ENCODE measurements at places on chromosomes 4 and X.
A peak's percentile ranks its signal among the peaks of the same experiment; 100 is the strongest.

DNA sequence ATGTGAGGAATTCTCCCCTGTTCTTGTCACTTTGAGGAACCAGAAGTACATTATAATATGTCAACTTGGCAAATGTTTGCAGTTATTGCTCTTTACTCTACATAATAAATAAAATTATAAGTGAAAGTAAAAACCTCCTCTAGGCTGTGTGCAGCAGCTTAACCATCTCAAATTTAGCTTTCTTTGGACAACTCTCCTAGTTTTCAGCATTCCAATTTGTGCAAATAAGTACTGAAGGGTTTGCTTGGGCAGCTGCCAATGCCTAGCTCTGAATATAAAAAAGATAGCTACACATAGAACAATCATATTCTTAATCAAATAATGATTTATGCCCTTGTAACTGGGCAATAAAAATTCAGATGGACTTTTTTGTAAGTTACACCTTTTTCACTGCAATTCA is 82.5 kb downstream of the GASK1B start:
- no peak for DNase-seq

DNA sequence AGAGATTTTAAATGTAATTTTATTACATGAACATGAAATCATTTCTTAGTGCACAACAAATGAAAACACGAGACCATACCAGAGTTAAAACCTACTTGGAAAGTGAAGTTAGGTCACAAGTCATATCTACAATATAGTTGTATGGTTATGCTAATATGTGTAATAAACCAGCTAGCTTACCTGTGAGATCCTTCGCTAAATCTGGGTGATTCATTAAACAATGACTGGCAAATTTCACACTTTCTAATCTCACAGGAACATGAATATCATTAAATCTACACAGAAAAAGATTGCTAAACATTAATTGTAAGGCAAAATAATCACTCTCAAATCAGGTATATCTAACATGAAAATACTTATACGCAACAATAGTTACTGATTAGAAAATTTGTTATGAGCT is 67.6 kb downstream of the PDS5A start:
- no peak for DNase-seq

DNA sequence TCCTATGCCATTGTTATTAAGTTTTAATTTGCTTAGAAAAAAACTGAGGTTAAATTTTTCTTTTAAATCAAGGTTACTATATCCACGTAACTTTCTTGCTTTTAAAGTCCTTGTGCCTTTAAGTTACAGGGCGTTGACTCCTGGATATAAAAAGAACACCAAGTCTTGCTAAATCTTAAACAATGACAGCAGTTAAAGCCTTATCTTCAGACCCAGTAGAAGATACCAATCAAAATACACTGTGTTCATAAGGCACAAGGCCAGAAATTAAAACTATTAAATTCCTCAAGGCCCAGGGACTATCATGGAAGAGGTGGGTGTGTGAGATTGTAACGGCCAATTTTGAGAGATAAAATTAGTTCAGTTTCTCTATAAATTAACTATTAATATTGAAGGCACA is 60.4 kb downstream of the PAGE2 start:
- no peak for DNase-seq

GRCh38 chr4:2859514-2859913 is 15.9 kb downstream of the ADD1 start:
- DNase-seq, result no peak

- no peak for DNase-seq
Observed at GRCh38 chr4:84231539-84232055, 267.5 kb downstream of the NKX6-1 start.

DNA sequence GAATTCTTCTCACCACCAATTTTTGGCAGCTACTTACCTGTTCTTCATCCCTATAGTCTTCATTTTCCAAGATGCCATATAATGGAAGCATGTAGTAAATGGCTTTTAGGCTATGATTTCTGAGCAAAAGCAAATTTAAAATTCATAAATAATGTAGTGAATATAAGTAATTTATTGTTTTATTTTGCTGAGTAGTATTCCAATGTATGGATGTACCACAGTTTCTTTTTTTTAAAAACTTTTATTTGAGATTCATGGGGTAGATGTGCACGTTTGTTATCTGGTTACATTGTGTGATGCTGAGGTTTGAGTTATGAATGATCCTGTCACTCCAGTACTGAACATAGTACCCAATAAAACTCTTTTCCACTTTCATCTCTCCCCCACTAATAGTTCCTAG is 369.1 kb downstream of the IL15 start:
- DNase-seq, result no peak

- DNase-seq, result no peak
Observed at GRCh38 chrX:134679221-134679620, 20.9 kb upstream of the PLAC1 start.

DNA sequence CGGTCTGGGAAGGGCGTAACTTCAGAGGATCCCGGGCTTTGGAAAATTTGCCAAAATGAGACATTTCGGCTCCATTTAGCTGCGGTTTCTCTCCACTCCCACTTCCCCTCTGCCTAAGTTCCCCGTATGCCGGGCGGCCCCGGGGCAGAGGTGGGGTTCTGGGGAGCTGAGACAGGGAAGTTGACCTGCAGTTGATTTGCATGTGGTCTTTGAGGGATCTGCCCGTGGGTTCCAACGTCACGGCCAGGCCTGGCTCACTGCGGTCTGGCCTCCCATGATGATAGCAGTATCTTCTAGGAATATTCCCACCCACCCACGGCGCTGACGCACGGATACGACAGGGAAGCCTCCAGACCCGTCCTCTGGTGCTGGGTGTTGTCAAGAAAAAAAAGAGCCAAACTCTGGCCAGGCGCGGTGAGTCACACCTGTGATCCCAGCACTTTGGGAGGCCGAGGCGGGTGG is 27.3 kb upstream of the CRLF2 start:
- no peak for DNase-seq

DNA sequence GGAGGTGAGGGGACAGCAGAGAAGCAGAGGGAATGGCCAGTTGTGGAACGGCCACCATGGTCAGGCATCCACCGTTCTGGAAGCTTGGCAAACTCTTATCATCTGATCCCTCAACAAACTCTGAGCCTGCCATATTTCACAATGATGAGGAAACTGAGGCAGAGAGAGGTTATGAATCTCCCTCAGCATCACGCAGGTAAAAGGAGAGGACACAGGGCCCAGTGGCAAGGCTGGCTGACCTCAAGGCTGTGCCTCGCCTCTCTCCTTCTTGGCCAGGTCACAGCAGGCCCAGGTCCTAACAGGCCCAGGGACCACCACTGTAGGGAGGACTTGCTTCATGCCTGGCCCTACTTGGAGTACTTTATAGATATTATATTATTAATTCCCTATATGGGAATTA is 242.8 kb downstream of the EVC2 start:
- DNase-seq, result no peak

GRCh38 chr4:25901030-25901430 is 13.0 kb upstream of the SMIM20 start:
- no peak for DNase-seq

GRCh38 chr4:104163820-104164219 is 330.9 kb downstream of the CXXC4 start:
- no peak for DNase-seq

- no peak for DNase-seq
Observed at GRCh38 chrX:54639018-54639345, 109.0 kb downstream of the GNL3L start.

GRCh38 chrX:19793471-19793870 is 93.9 kb downstream of the SH3KBP1 start:
- no peak for DNase-seq

GRCh38 chr4:183284965-183285364 is 35.1 kb downstream of the CLDN22 start:
- no peak for DNase-seq

DNA sequence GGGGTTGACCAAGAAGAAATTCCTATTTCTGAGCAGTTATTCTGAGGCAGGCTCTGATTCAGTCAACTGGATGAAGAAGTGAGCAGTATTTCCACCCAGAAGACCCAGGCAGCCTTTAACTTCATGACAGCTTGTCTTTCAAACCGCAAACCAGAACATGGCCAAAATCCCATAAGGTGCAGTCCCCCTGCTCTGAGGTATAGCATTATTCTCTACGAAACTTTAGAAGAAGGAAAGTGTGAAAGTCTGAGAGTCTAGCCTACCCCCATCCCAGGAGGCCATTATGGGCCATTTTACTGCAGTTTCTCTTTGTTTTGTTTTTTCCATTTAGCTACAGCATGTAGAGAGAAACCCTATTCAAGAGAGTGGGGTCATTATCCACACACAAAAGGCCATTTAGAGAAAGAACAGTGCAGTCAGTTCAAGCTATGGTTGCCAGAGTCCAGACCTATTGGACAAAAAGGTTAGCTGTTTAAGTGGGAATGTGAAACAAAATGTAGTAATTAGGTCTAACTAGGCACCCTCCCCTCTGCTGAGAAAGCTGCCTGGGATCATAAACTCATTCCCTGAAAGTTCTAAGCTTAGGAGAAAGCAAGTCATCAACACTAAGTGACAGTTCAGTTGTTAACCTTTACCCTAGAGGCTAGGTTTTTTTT is 52.1 kb upstream of the RASGEF1B start:
- DNase-seq, result no peak

DNA sequence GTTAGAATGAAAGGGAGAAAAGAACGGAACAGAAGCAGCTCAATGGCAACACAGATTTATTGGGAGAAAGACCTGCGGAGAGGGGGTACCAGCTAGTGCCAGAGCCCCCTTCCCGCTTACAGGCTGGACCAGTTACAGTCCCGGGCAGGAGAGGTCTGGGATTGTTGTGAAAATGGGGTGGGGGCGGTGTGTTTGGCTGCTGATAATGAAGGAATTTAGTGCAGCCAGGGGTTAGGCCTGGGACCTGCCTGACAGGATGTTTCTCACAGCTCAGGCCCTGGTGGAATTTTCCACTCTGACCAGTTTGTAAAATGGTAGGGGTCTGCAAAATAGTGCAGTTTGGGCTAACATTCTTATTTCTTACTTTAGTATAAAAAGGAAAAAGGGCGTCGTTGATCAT is 75.4 kb upstream of the SPIN4 start:
- DNase-seq, result peak; percentile 50

All from dermis microvascular lymphatic vessel endothelial cell (primary cell).